Ovary (tissue), 10 donors: ENCODE measurements at places on chromosomes 6 and 20. TPM values are rescaled to one million over a fixed set of nuclear protein-coding genes. Genes with fewer than 3 reads are reported as not detected.

Gene KCNK5
- 1.9 TPM for polyA plus RNA-seq

Gene EPPIN
- polyA plus RNA-seq: 0.21 TPM

Gene ID1
- 86.9 TPM for polyA plus RNA-seq

Gene LAMA4
- polyA plus RNA-seq: 84.7 TPM

Gene HLA-DOB
- 0.24 TPM for polyA plus RNA-seq

Gene ARFGEF3
- polyA plus RNA-seq: 0.27 TPM

Gene PLAGL2
- polyA plus RNA-seq: 5.4 TPM

Gene SLC22A2
- 0.20 TPM for polyA plus RNA-seq

Gene PPIL4
- 32.5 TPM for polyA plus RNA-seq

Gene LAMA2
- polyA plus RNA-seq: 67.6 TPM

Gene PGC
- polyA plus RNA-seq: not detected

Gene RAB44
- 0.04 TPM for polyA plus RNA-seq

Gene ZSWIM3
- polyA plus RNA-seq: 2.4 TPM

Gene PPDPF
- polyA plus RNA-seq: 4.9 TPM

Gene HCK
- 8.9 TPM for polyA plus RNA-seq

DNA sequence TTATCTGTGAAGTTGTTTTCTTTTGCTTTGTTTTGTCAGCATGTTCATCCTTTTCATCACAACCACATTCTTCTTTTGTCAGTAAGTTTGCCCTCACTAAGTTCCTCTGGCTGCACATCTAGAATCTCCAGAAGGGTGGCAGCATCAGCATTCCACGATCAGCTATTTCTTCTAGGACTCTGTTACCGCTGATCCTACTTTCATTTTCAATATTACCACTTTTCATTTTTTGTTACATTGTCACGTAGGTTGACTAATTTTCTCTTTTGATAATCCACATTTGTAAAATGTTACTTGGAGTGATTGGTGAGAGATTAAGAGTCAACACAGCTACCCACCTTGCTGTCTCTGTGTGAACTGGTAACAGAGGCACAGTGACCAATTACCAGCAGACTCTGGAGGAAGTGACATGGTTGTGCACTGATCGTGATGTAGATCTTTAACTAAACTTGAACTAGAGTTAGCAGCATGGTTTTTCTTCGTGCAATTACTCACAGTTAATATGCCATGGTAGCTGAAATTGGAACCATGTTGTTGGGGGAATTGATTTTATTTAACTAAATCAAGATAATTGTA, 307.9 kb upstream of the SLC35B3 start:
- DNase-seq: no peak

- DNase-seq: no peak
Measured at GRCh38 chr6:25968769-25969168, 6.2 kb downstream of the TRIM38 start.

- no peak for DNase-seq
Measured at GRCh38 chr6:11358904-11359830, 126.7 kb upstream of the NEDD9 start.

GRCh38 chr6:83062225-83062624, 3.4 kb downstream of the UBE3D start:
- no peak for DNase-seq

DNA sequence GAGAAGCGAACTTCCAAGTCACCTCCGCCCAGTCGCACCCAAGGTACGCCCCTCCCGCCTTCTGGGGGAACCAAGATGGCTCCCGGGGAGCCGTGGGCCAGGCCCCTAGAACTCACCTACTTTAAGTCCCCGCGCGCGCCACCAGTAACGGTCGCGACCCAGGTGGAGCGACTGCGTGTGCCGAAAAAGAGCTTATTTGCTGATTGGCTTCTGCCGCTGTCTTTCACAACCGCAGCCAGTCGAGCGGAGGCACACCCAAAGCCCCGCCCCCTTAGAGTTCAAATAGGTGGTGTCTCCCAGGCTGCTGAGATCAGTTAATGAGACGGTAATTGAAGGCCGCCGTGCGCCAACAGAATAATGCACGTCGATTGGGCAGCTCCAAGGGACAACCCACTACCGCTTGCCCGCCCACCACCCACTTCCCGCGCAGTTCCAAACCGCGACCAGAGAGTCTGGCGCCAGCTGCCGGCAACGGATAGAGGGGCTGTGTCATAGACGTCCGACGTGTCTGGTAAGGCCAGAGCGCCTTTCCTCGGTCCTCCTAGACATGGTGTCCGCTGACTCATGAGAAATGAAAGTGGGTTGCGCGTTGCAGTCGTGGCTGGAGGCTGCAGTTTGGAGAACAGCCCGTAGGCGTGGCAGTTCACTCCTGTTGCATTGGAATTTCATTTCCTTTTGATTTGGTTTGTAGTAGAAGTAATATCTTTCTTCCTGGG, at the start of gene MDC1:
Gene MDC1 (minus strand): TSS at position 153 of the 716 bp plus-strand sequence. CDS start 2,106 bp downstream, outside the sequence.
- DNase-seq: peak; percentile 99

GRCh38 chr20:47365023-47365764, 8.7 kb upstream of the ZMYND8 start:
- DNase-seq: no peak

DNA sequence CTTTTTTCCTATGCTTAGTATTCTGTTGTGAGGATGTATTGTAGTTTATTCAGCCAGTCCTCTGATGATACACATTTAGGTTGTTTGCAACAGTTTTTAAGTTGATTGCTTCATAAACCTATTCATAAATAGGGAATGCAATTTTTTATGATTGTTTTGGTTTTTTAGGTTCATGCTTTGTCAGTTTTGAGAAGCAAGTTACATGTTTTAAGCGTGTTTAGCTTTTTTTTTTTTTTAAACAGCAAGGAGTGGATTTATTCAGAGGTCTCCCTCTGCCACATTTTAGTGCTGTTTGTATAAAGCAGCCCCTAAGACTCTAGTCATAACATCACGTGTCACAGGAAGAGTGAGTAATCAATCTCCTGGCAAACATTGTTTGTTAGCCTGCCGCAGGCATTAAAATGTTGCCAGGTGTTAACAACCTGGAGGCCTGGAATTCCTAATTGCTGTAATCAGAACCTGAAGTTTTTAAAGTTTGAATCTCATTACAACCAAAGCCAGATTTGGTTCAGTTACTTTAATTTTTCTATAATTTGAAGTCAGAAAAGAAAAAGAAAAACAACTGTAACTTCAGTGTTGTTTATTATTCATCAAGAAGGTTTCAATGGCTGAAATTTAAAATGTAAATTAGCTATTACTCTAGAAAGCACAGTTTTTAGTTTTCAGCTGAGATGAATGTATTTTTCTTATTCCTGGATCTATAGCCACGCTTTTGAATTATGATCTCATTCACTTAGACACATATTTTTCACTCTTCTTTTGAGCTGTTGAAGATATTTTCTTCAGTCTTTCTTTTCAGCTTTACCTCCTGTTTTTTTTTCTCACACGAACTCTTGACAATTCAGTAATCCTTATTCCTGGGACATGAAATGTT, 59.2 kb downstream of the KCNS1 start:
- no peak for DNase-seq

DNA sequence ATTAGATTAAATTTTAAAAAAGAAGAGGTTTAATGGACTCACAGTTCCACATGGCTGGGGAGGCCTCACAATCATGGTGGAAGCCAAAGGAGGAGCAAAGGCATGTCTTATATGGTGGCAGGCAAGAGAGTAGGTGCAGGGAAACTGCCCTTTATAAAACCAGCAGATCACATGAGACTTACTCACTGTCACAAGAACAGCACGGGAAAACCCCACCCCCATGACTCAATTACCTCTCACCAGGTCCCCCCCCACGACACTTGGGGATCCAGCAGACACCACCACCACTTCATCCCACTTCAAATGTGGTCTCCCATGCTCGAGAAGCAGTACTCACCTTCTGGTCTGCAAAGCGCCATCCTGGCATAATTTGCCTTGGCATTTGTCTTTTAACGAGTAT, 24.6 kb downstream of the MTFR2 start:
- no peak for DNase-seq

- DNase-seq: no peak
Measured at GRCh38 chr6:44537306-44538049, 150.0 kb downstream of the CDC5L start.

GRCh38 chr6:80234908-80235307, 128.4 kb downstream of the BCKDHB start:
- no peak for DNase-seq

- DNase-seq: no peak
Measured at GRCh38 chr20:61419010-61419409, 166.9 kb downstream of the CDH4 start.

DNA sequence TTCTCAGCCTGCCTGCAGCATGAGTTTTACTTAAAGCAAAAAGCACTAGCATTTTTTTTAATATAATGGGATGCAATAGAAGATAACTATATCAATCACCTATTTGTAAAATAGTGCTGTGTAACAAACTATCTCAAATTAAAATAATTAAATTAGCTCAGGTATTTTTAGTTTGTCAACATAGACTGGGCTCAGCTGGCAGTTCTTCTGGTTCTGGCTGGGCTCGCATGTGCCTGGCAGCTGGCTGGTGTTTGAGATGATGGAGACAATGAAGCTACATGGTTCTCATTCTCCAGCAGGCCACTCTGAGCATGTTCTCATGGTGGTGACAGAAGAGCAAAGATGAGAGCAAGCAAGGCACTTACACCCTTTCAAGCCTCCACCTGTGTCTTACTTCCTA, 181.0 kb downstream of the PLCB1 start:
- no peak for DNase-seq

GRCh38 chr6:116173928-116174327, 48.0 kb upstream of the COL10A1 start:
- DNase-seq: no peak

GRCh38 chr20:16317445-16318362, 255.5 kb downstream of the KIF16B start:
- DNase-seq: no peak

DNA sequence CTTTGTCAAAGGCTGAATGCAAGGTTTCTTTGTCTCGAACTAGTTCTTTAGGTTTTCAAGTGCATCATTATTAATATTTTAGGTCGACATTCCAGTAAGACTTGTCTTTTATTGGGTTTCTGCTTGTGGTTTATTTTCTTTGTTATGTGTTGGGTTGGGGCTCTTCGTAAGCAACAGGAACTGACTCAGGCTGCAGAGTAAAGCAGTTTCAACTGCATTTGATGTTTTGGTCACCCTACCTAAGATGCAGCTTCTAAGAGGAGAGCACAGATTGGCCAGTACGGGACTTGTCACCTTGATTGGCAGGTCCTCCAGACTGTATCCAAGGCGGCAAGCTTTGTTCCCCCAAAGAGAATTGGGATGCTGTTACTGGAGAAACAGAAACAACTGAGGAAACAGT, 149.5 kb upstream of the SULF2 start:
- DNase-seq: no peak

DNA sequence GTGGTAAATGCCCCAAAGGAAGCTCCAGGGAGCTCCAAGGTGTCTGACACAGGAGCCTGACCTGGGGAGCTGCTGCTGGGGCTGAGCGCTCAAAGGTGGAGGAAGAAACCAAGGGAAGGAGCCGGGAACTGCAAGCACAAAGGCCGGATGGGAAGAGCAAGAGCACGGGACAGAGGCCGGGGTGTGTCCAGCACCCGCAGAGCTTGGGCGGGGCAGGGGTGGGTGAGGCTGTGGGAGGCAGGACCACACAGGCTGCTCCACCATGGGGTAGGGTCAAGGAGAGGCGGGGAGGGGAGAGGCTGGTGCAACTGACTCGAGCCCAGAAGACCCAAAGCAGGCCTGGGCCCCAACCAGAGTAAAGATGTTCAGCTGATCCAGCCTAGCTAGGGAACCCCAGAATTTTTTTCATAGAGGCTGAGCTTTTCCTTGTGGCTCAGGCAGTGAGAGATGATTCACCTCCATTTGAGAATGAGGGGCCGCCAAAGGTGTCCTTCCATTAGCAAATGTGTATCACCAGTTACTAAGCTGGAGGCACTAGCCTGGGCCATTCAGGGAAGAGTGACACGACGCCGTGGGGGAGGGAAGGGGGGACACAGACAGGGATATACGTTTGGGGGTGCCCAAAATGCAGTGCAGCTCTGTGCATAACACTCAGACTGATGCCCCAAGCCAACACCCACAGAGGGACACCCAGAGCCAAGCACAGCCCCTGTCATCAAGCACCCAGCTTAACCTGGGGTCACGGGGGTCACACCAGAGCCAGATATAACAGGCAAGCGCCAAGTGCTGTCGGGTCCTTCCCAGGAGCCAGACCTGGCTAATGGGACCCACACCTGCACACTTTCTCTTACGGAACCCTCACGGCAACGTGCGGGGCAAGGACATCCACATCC, 21.3 kb upstream of the TLDC2 start:
- DNase-seq: no peak

GRCh38 chr6:327538-328116, 35.3 kb downstream of the DUSP22 start:
- no peak for DNase-seq

GRCh38 chr6:170046791-170047626, 243.9 kb downstream of the DLL1 start:
- DNase-seq: no peak

DNA sequence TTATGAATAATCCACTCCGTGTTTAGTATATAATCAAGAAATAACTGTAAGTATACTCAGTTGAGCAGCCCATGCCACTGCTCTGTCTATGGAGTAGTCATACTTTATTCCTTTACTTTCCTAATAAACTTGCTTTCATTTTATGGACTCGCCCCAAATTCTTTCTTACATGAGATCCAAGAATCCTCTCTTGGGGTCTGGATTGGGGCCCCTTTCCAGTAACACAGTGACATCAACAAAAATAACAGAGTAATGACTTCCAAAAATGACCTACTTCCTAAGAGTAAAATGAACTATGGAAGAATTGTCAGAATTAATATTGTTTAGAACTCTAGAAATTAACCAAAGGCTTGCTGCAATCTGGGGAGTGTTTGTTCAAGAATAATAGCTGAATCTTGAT, 8.8 kb downstream of the OR2H1 start:
- no peak for DNase-seq

DNA sequence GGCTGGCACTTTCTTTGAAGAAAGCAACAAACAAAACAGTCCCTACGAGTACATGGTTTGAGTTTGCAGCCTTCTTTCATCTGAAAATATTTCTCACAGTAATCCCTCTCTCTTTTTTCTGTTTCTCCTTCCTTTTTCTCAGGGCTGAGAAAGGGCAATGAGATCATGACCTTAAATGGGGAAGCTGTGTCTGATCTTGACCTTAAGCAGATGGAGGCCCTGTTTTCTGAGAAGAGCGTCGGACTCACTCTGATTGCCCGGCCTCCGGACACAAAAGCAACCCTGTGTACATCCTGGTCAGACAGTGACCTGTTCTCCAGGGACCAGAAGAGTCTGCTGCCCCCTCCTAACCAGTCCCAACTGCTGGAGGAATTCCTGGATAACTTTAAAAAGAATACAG, 80.7 kb upstream of the CLDN20 start:
- DNase-seq: no peak

DNA sequence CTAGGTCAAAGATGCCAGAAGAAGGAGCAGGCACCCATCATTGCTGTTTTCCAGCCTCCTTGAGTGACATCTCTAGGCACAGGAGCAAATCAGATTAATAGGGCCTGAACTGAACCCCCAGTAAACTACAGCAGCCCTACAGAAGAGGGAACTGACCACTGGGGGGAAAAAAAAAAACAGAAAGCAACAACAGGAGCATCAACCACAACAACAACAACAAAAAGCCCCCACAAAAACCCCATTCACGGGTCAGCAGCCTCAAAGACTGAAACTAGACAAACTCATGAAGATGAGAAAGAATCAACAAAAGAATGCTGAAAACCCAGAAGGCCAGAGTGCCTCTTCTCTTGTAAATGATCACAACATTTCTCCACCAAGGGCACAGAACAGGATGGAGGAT, 537.4 kb upstream of the BTBD3 start:
- no peak for DNase-seq

GRCh38 chr20:12883507-12883885, 125.3 kb upstream of the SPTLC3 start:
- no peak for DNase-seq

GRCh38 chr6:129606664-129607063, 103.3 kb downstream of the ARHGAP18 start:
- DNase-seq: no peak

GRCh38 chr20:43015566-43015965, 174.1 kb downstream of the PTPRT start:
- DNase-seq: no peak
